AG20443 (cell line): ENCODE measurements at places on chromosomes 2 and 18.

DNA sequence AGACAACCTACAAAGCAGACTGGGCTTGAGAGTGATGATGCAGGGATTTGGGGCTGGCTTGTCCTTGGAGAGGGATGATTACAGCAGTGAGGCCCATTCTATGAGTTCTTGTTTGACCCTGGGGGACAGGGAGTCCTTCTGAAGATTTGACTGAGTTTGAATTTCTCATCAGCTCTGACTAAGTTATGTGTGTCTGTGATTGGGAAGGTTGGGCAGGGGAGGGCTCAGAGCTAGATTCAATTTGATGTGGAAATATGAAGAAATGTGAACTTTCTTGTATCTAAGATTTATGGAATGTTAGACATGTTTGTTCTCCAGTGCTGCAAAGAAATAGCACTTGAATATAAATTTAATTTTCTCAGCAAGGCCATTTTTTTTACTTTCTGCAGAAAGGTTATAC is 19.9 kb upstream of the IL1R2 start:
- DNase-seq: no peak

GRCh38 chr2:113092864-113093612 is 25.3 kb downstream of the IL1F10 start:
- DNase-seq: no peak

- DNase-seq: no peak
Observed at GRCh38 chr2:197867624-197868023, 63.2 kb downstream of the PLCL1 start.

GRCh38 chr2:74671479-74671878 is 17.4 kb downstream of the SEMA4F start:
- peak; percentile 49 for DNase-seq

DNA sequence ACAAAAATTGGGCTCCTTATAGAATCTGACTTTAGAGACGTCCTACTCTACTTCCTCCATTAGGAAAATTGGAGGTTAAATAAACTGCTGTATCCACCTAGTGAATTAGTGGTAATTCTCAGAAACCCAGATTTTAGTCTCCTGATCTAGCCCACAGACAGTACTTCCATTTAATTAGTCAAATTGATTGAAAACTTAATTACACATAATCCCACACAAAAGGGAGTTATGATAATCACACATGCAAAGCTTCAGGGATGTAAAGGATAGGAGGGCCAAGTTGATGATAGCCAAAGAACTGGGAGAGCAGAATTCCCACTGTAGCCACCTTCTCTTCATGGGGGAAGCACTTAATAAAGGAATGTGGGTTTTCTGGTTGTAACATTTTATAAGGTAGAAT is 471.9 kb downstream of the TMEM182 start:
- no peak for DNase-seq

GRCh38 chr2:106342831-106343251 is 125.4 kb downstream of the RGPD3 start:
- DNase-seq: no peak

DNA sequence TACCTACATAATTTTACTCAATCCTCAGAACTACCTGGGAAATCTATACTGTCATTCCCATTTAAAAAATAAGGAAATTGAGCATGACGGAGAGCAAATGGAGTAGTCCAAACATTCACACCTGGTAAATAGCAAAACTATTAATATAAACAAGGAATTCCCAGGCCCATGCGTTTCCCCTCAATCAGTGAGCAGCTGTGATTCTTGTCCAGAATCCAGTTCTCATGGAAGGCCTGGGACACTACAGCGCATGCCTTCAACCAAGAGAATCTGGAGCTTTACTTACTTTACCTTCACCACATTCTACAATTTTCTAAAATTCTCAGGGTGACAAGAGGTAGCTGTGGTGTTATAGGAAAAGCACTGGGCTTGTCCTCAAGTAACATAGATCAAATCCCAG is 259.0 kb downstream of the LRATD1 start:
- no peak for DNase-seq

- no peak for DNase-seq
Observed at GRCh38 chr2:201233192-201233811, 27.0 kb upstream of the CASP8 start.

DNA sequence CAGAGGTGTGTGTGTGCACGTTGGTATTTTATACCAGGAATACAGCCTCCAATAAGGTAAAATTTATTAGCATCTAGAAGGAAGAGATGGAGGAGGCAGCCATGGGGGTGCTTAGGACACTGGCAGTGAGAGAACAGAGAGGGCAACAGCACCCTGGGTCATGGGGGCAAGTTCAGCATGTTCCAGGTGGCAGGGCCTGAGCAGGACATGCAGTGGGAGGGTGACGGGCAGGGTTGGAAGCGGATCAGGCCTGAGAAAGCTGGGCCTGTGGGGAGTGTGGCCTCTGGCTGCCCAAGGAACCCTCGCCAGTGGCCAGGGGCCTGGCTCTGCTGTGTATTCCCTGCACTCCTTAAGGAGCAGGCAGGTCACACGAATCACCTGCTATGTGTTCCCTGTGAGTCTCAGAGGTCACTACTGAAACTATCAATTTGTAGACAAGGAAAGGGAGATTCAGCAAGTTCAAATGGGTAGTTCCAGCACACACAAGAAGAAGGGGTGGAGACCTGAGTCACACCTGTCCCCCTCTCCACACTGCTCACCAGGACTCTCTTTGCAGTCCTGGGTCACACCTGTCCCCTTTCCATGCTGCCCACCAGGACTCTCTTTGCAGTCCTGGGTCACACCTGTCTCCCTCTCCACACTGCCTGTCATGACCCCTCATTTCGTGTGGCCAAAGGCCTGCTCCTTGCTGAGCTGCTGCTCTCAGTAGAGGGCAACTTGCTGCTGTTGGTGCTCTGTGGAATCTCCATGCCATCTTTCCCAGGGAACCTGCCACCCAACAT is 463.9 kb upstream of the HS6ST1 start:
- no peak for DNase-seq

GRCh38 chr18:22391407-22392345 is 26.0 kb downstream of the CTAGE1 start:
- peak; percentile 70 for DNase-seq

DNA sequence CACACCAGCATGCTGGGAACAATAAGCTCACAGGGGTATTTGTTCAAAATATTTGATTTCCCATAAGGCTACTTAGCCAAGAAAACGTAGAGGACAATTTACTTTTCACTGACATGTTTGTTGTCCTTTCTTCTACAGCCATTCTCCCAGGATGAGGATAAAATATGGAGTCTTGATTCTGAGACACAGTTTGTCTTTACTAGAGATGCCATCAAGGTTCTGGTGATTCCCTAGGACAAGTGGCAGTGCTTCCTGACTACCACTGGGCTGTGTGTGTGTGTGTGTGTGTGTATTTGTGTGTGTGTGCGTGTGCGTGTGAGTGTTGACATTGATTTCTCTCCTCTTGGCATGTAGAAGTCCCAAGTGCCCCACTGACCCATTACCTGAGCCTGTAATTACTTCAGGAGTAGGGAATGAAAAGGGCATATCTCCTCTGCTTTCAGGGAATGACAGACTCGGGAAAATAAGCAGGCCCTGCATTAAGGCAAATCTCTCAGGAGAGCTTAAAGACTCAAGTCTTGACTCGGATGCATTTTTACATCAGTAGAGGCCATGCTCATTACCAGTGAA is 761.6 kb downstream of the DCC start:
- DNase-seq: no peak
